ENCODE measurements at places on chromosomes 6 and 20.
A peak's percentile ranks its signal among the peaks of the same experiment; 100 is the strongest.

DNA sequence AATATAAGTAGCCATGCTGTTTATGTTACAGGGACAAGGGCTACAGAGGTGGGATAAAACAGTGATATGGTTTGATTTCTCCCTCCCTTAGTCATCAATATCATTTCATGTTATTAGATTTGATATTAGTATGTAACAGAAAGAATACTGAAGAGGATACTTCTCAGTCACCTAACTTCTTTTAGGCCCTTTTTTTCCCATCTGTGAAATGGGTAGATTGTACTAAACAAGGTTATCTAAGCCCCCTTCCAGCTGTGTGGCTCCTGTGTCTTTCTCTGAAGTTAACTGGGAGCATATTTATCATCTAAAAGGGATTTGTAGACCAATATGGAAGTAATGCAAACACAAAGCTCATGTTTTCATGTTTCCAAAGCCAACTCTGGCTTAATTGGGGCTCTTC lies 7.7 kb downstream of the NOX3 start:
- DNase-seq, result no peak

GRCh38 chr6:6392214-6393068 lies 72.0 kb upstream of the F13A1 start:
- no peak for DNase-seq

- peak; percentile 67 for DNase-seq
Measured at GRCh38 chr6:127514773-127515227, 4.3 kb downstream of the MTCL3 start.

GRCh38 chr6:75657327-75657726 lies 55.6 kb downstream of the SENP6 start:
- DNase-seq, result no peak

DNA sequence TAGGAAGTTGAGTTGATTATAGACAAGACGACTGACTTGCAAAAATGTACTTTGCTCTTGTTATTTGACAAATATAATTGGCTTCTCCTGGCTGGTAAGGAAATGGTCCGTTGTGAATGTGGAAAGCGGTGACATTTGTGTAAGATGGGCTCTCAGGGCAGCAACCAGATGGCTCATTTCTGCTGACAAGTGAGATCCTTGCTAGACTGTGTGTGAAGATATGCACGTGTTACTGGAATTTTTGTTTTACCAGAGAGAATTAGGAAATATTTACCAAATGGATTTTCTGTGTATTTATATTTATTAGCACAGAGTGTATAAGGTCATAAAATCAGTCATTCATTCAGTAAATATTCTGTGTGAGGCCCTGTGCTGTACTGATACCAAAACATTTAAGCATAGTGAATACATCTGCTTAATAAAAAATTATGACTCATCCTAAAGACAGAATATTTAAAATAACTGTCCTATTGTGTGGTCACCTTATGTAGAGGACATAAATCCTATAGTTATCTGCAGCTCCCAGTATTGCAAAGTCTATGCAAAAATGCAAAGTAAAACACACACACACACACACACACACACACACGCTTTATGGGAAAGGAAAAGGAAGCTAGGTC lies 109.9 kb upstream of the ASF1A start:
- no peak for DNase-seq
